ENCODE measurements at places on chromosomes 11 and 22. TPM values are rescaled to one million over a fixed set of nuclear protein-coding genes. Genes with fewer than 3 reads are reported as not detected.

The NDUFS3 gene
- total RNA-seq: 96.4 TPM

The HBB gene
- total RNA-seq: not detected

The SHANK3 gene
- total RNA-seq: 1.1 TPM

The SERHL2 gene
- 2.9 TPM for total RNA-seq

The CLNS1A gene
- total RNA-seq: 204 TPM

The MMP1 gene
- 0.78 TPM for total RNA-seq

The WNT11 gene
- total RNA-seq: 3.7 TPM

The PYGM gene
- not detected for total RNA-seq

The MRGPRX3 gene
- total RNA-seq: not detected

The CRYBA4 gene
- total RNA-seq: not detected

The TYR gene
- not detected for total RNA-seq

The TTC36 gene
- total RNA-seq: not detected

DNA sequence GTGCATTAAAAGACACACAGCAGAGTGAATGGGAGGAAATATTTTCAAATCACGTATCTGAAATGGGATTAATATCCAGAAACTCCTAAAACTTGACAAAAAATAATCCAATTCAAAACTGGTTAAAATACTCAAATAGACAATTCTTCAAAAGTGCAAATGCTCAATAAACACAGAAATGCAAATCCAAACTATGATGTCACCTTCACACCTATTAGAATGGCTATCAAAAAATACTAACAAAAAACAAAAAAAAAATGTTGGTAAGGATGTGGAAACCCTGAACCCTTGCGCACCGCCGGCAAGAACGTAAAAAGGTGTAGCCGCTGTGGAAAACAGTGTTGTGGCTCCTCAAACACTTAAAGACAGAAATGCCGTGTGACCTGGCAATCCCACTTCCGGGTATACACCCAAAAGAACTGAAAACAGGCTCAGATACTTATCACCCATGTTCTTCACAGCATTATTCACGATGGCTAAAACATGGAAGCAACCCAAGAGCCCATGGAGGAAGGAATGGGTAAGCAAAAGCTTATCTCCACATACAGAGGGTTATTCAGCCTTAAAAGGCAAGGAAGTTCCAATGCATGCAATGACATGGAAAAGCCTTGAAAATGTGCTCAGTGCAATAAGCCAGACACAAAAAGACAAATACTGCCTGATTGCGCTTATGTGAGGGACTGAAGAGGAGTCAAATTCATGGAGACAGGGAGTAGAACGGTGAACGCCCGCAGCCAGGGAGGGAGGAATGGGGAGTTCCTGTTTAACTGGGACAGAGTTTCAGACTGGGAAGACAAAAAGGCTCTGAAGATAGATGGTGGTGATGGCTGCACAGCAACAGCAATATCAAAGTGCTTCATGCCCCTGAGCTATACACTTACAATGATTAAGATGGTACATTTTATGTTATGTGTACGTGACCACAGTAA lies 19.6 kb downstream of the BRD1 start:
- no peak for DNase-seq

- no peak for DNase-seq
These were observed 43.8 kb downstream of the CELF1 start for GRCh38 chr11:47509077-47509536.

DNA sequence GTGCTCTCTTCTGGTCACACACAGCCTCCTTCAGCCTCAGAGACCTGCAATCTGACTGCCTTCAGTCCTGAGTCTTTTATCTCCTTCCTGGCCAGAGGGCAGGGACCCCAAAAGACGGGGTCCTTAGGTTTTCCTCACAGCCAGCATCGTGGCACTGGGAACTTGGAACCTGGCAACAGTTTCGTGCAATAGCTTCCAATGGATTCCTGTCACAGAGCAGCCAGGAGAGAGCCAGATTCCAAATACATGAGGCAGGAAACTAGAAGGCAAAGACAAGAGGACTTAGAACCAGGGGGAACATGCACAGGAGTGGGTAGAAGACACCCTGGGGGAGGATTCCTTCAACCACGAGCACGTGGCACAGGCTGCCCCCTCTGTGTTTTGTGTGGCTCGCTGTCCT lies 48.6 kb downstream of the C11orf91 start:
- no peak for DNase-seq

DNA sequence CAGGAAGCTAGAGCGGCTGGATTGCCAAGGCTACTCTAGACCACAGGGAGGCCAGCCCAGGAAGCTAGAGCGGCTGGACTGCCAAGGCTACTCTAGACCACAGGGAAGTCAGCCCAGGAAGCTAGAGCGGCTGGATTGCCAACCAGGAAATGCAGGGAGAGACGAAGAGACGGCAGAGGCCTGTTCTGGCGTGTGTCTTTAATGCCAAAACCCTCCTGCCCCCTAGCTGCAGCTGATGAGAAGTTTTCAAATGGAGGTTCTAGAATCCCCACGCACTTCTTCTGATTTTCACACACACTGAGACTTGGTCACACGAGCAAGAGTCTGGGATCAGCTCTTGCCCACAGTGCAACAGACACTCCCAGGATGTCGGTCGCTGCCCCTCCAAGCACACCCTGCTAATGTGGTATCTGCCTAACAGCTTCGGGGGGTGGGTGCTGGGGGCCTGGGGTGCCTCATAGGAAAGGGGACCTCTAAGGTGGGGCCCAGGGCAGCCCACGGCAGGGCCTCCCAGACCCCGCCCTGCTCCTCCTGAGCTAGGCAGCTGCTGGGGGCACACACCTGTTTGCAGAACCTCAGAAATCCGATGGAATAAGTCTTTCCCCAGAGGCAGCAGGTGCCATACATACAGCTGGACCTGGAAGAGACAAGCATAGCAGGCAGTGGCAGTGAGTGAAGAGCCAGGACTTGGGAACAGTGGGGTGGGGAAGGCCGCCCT lies 28.5 kb downstream of the MAFF start:
- no peak for DNase-seq

- DNase-seq: no peak
These were observed 13.2 kb upstream of the TPP1 start for GRCh38 chr11:6632116-6633073.

DNA sequence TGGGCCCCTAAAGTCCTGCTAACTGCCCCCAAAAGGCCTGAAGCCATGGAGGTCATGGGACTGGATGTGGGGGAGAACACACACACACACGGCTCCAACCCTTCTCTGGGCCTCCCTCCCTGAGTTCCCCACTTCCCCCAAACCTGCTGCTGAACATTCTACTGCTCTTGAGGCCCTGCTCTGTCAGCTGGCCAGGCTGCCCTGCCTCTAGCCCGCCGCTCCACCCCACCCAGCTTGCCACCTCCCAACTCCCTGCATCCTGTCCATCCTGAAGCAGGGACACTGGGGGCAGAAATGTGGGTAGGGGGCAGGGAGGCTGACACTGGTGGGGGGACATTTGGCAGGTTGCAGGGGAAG lies 1.0 kb downstream of the KCNJ4 start:
- no peak for DNase-seq

DNA sequence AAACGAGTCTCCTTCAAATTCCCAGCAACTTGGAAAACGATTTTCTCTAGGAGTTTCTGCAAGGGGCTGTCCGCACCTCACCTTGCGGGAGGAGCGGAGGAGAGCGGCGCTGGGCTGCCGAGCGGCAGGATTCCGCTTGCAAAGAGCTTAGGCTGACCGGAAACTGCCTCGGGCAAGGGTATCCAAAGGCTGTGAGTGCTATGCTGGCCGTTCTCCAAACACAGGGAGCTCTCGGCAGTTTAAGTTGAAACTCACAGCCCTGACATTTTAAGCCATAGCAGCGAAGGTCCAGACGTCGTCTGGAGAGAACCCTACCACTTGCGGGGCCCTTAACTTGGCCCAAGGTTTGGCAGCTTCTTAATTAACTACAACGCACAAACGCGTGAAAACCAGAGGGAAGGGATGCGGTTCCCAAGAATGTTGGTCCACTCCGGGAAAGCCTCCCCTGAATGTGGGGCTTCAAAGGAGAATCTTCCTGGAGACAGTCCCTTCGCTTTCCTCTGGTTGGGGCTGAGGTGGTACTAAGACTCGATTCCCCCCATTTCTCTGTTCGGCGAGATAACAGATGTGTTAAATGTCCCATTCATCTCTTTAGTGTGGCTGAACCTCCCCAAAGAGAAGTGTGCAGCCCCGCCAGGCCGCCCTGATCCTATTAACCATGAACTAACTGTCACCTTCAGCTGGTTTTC lies 1.1 kb upstream of the DBX1 start:
- DNase-seq: no peak

GRCh38 chr11:19428206-19429002 lies 187.7 kb upstream of the E2F8 start:
- DNase-seq: no peak

DNA sequence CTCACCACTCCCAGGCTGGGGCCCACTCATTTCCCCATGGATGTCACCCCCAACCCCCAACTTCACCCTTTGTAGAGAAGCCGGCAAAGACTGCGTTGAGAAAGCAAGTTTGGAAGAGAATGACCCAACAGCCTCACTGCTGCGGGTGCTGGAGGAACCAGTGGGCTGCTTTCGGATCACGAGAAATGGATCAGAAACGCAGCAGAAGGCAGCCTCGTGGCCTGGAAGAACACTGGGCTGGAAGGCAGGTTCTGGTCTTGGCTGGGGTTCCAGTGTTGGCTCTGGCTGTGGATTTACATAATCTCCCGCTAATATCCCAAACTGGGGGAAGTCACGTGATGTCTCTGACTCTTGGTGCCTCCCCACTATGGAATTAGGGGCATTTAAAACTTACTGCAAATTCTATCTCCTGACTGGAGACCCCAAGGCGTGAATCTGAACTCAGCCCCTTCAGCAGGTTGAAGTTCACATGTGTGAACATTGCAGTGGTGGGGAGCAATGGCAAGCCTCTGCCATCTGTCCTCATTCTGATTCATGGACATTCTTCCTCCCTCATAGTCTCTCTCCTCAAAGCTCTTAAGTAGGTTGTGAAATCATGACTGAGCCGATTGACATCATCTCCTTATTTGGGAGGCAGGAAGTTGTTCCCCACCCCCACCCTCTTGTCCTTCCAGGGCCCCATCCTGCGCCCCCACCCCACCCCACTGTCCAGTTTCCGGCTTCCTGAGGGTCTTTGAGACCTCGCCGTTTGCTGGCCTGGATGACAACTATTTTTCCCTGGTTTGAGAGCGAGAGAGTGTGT lies 37.0 kb upstream of the TIMP3 start:
- DNase-seq: no peak

DNA sequence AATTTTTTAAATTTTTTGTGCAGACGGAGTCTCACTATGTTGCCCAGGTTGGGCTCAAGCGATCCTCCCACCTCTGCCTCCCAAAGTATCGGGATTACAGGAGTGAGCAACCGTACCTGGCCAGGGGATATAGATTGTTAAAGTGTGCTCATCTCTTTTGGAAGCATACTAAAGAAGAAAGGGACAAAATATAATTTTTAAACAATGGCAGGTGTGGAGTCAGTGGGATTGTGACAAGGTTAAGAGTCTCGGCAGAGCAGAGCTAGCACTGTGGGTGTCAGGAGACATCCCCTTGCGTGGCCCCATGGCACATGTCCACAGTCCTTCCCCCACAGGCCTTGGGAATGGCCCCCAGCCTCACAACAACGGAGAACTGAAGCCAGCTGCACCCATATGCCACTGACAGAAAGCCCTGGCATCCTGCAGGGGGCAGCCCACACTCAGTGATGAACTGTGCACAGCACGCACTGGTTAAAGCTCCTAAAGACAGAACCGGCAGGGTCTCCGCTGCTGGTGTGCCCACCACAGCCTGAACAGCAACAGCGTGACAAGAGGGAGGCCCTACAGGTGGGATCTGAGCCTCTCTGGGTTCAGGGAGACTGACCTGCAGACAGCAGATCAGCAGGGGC lies 29.9 kb downstream of the SERPIND1 start:
- DNase-seq: peak; percentile 18

GRCh38 chr11:66311470-66311964 lies 5.3 kb downstream of the CD248 start:
- no peak for DNase-seq

GRCh38 chr11:25037431-25037830 lies 540.6 kb downstream of the LUZP2 start:
- DNase-seq: no peak

GRCh38 chr11:7019500-7020182 lies 505 bp downstream of the ZNF214 start:
- DNase-seq: no peak

GRCh38 chr11:122189229-122189628 lies 73.2 kb upstream of the BLID start:
- DNase-seq: peak; percentile 63

DNA sequence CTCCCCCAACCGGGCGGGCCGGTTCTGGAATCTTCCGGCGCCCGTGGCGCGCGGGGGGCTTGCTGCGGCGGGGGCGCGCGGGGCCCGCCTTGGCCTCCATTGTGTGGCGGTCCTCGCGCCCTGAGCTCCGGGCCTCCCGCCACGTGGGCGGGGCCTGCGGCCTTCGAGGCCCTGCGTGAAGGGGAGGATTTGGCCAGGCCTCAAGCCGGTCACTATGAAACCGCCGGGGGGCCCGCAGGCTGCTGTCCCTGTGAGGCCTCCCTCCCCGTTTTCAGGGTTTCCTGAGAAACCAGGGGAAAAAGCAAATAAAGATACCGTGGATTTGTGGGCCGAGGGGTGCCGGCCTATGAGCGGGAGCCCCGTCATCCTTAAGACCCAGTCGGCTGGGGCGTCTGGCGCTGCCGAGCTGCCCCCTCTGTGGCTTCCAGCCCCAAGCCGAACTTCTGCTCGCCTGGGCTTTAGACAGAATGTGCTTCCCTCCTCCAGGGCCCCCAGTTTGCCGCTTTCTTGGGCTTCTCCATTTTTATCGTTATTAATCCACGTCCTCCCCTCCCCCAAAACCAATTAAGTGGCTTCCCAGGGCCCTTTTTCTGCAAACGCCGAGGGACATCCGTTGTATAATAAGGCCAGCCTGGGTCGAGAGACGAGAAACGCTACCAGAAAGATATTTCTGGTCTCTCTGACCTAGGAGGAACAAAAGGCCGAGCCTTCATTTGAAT lies 602 bp downstream of the EWSR1 start:
- peak; percentile 65 for DNase-seq

DNA sequence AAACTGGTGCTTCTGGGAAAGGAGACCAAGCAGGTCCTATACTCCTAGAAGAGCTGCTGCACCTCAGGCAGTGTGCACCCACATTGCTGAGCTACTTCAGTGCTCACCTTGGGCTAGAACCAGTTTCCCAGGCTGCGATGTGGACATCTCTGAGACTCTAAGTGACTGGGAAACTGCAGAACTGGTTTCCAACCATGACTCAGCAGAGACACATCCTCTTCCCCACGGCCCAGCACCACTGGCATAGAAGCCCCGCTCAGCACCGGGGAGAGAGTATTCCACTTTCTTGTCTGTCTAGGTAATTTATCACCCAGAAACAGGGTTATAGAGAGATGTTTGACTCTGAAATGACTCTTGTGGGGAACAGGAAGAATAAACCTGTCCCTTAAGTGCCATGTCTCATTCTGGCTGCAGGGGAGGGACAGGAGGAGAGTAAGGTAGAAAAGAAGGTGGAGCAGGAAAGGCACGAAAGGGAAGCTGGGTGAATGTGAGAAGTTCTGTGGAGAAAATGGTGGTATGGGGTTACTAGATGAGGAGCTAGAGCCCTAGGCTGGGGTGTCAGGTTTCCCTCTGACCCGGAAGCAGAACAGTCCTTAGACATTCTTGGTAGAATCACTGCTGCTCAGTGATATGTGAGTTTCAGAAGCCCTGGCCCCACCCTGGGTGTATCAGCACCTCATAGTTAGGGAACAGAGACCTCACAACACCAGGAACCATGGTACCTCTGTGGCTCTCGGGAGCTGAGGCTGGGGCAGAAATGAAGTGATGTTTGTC lies 340.4 kb upstream of the NCAM1 start:
- DNase-seq: no peak
